Nucleus accumbens (tissue), 56 donors: ENCODE measurements at places on chromosomes 12 and 14.

- no peak for DNase-seq
These were observed 24.3 kb downstream of the CNOT2 start for GRCh38 chr12:70267550-70267949.

- DNase-seq = no peak
These were observed 9.2 kb downstream of the HEBP1 start for GRCh38 chr12:12990700-12991468.

- no peak for DNase-seq
These were observed 20.0 kb downstream of the BORCS5 start for GRCh38 chr12:12376646-12377448.

- no peak for DNase-seq
These were observed 12.4 kb upstream of the DPF3 start for GRCh38 chr14:72906316-72906715.

DNA sequence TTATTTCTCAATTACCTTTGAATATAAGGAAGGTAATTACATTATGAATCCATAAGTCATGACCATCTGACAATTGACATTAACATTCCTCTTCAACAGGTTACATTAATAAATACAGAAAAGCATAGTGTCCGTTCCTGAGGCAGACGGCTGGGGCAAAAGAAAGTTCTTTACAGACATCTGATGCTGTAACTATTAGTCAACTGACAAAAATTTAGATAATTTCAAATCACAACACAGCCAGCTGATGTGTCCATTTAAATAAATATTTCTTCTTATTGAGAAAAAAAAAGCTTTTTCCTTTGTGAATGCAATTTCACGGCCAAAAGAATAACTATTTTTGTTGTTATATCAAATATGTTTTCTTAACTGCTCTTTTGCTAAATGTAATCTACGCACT lies 9.2 kb upstream of the PYROXD1 start:
- DNase-seq = no peak

- no peak for DNase-seq
These were observed 8.0 kb upstream of the KRT8 start for GRCh38 chr12:52912711-52913430.

DNA sequence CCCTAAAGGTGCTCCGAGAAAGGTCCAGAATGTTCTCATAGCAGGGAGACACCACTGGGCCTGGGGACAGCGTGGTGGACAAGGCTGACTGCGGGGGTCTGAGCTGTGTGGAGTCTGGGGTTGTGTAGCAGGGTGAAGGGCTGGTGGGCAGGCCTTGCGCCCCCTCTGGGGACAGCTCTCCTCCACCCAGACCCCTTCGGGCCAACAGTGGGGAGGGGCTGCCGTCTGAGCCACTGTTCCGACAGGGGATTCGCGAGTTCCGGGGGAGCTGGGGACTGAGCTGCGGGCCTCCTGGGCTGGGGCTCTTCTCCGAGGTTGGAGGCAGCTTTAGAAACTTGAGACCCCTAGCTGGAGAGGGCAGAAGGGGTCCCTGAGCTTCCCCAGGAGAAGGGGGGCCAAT lies 32.1 kb downstream of the NCKAP5L start:
- no peak for DNase-seq
